ENCODE measurements at places on chromosomes 5 and 9. TPM values are rescaled to one million over a fixed set of nuclear protein-coding genes. Genes with fewer than 3 reads are reported as not detected.

Gene CSF1R
- not detected for total RNA-seq

Gene ADCY2
- not detected for total RNA-seq

Gene FYB1
- total RNA-seq, result 168 TPM

Gene GARIN3
- total RNA-seq, result 0.47 TPM

Gene NME5
- total RNA-seq, result not detected

Gene HMMR
- 76.9 TPM for total RNA-seq

Gene SLC36A2
- total RNA-seq, result not detected

Gene ADAMTS16
- not detected for total RNA-seq

Gene TSSK1B
- not detected for total RNA-seq

Gene SHB
- 0.34 TPM for total RNA-seq

Gene OLFM1
- not detected for total RNA-seq

Gene DROSHA
- total RNA-seq, result 80.4 TPM

Gene DAPK1
- total RNA-seq, result 1.6 TPM

Gene GABRA1
- total RNA-seq, result not detected

Gene NUTM2G
- not detected for total RNA-seq

Gene ADAMTS12
- total RNA-seq, result not detected

Gene SLC45A2
- total RNA-seq, result not detected

Gene S1PR3
- 0.14 TPM for total RNA-seq

Gene TMEM215
- total RNA-seq, result not detected

Gene LSM11
- 9.1 TPM for total RNA-seq

Gene TMEM267
- total RNA-seq, result 14.2 TPM

Gene KIF4B
- 0.14 TPM for total RNA-seq

Gene GPR150
- total RNA-seq, result 0.74 TPM

Gene PFN3
- total RNA-seq, result not detected

Gene SH2D3C
- total RNA-seq, result 39.5 TPM

Gene SLC2A8
- 1.7 TPM for total RNA-seq

Gene PIGO
- total RNA-seq, result 20.3 TPM

Gene FREM1
- total RNA-seq, result not detected

Gene ST6GALNAC6
- total RNA-seq, result 56.1 TPM

Gene CDKN2B-AS1
- not detected for total RNA-seq

Gene PRUNE2
- total RNA-seq, result 0.18 TPM

Gene EGFLAM
- total RNA-seq, result not detected

Gene CNTRL
- 68.5 TPM for total RNA-seq

Gene ENTREP1
- not detected for total RNA-seq

Gene LCN10
- total RNA-seq, result 0.89 TPM

Gene CKS2
- total RNA-seq, result 202 TPM

All from activated naive CD4-positive, alpha-beta T cell treated with anti-CD3 and anti-CD28 coated beads, Interleukin-2, amount 50 U/mL, for 72 hours (primary cell).